Activated effector memory CD4-positive, alpha-beta T cell treated with Interleukin-2 at 50 U/mL for 16 hours (primary cell): ENCODE measurements at places on chromosomes 11 and 22.

DNA sequence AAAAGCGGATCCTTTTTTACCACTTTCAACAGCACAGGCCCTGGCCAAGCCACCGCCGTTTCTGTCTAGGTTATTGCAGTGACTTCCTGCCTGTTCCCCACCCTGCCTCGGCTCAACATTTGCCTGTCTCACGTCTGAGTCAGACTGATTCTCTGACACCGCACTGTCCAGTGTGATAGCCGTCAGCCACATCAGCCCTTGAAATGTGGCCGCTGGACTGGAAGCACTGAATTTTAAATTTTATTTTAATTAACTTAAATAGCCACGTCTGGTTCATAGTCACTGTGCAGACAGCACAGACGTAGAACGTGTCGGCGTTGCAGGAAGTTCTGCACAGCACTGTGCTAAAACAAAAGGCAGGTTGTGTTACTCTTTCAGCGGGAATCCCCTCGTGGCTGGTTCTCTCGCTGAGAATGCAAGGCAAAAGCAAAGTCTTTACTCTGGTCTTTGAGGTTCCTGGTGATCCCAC is 56.3 kb upstream of the ADSL start:
- peak; percentile 60 for DNase-seq

- DNase-seq: peak; percentile 85
These were observed 7.9 kb upstream of the FADS3 start for GRCh38 chr11:61899146-61899841.

- no peak for DNase-seq
These were observed 388.3 kb downstream of the TENM4 start for GRCh38 chr11:79052544-79052943.

- DNase-seq: no peak
These were observed 889.4 kb upstream of the TENM4 start for GRCh38 chr11:80330264-80330663.

GRCh38 chr11:3684819-3685172 is 13.6 kb upstream of the CHRNA10 start:
- no peak for DNase-seq

DNA sequence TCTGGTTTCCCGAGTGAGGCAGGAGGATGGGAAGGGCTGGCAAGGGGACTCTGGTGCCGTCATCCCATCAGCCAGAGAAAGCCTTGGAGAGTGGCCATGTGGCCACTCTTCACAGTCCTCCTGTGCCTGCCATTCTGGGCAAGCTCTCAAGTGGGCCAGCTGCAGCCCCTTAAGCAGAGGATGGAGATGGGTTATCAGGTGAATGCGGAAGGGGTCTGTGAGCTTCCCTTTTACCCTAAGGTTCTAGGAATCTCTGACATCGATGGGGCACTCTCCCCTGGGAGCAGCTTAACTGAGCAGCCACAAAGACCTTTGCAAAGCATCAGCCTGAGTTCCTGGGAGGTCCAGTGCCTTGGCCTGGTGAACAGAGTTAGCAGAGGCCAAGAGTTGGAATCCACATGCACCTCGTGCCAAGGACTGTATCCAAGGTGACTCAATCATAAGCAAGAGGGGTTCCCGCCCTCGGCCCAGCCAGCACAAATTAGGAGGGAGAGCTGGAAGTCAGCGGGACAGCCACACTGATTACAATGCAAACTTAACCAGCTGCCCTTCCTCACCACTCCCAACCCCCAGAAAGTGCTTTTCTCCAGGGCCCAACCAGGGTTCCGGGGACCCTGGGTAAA is 193.6 kb downstream of the BUD13 start:
- no peak for DNase-seq

DNA sequence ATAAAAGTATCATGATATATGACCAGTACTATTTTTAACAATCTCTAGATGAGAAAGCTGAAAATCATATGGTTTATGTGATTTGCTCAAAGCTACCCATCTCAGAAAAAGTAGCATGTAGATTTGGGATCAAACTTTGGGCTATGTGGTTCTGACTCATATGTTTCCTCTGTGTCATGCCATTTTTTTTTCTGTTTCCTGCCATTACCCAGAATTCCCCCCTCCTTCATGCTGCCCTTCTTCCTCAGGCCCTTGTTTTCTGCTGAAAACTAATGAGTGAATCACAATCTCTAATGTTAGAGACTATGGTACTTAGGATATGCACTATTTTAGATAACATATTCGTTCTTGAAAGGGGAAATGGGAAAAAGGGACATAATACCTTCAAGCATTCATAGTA is 80.7 kb downstream of the JRKL start:
- DNase-seq: no peak

- no peak for DNase-seq
These were observed 59.9 kb upstream of the SHISAL1 start for GRCh38 chr22:44372611-44373010.

DNA sequence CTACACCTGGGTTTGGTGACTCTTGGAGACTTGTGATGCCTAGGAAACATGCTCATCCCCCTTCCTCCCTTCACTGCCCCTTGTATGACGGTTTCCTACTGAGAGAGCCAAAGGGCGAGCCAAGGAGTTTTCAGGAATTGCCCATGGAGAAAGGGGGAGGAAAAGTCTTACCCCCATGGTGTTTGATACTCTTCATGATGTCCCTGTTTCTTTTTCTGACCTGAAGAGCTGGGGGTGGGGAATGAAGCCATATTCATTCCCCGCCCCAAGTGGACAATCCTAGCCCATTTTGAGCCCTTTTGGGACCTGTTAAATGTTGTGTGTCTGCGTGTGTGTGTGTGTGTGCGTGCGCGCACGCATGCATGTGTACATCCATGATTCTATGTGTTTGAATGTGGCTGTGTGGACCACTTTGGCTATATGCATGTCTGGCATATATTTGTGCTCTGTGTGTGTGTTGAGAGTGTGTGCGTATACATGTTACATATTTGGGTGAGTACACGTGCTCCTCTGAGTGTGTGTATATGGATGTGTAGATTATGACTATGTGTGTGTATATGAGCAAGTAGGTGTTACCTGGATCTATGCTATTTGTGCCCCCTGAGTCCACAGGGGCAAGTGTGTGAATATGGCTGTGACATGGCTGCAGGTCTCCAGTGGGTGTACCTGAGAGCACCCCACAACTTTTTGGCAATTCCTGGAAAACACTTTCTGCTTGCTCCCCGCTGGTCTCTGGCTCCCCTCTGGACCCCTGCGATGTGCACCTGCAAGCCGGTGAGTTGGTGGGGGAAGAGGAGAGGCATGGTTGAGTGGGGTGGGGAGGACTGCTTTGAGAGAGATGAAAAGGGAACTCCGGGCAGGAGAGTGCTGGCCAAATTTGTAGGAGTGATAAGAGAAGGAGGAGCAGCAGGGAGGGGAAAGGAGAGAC is 24.6 kb downstream of the OTOG start:
- DNase-seq: no peak

- DNase-seq: no peak
These were observed 84.1 kb downstream of the NTM start for GRCh38 chr11:131454490-131454889.

GRCh38 chr11:118068206-118068944 is 8.5 kb upstream of the TMPRSS4 start:
- DNase-seq: no peak

GRCh38 chr11:34161812-34162492 is 56.5 kb downstream of the NAT10 start:
- peak; percentile 14 for DNase-seq

DNA sequence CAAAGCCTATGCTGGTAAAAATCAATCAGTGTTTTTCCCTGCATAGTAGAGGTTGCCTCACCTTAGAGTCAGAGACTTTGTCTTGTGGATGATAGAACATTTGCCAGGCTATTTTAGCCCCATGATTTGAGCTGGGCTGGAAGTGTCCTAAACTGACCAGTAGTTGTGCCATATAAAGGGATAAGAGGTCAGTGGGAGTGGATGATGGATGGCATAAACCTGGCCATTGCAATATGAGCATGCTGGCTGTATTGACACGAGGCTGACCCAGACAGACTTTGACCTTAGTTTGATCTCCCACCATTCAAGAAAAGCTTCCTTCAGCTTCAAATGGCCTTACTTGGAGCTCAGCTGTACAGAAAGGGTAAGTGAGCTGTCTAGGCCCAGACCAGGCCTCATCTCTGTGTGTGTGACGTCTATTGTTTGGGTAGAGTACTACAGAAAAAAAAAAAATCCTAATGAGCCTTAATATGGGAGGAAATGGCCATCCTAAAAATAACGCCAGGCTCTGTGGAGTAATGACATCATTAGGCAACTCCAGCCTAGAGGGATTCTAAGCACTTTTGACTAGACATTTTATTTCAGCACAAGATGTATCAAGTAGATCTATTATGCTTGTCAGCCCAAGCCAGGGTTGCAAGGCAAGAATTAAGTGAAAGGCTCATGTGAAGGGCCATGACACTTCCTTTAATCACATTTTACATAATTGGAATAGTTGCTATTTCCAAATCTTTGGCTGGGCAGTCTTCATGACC is 51.3 kb upstream of the CADM1 start:
- no peak for DNase-seq

DNA sequence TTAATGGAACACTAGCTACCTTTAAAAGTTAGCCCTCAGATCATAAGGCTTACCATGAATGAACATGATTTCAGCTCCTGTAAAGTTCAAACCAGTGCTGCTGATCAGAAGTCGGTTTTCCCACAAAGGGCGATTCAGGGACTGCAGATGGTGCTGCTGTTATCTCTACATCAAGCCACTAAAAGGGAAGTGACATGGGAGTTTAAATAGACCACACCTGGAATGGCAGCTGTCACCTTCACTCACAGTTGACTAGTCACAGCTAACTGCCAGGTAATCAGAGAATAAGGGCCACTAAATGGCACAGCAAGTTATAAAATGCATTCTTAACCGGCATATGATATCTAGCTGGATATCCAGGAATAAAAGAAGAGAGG is 581.1 kb upstream of the ARHGAP42 start:
- no peak for DNase-seq

DNA sequence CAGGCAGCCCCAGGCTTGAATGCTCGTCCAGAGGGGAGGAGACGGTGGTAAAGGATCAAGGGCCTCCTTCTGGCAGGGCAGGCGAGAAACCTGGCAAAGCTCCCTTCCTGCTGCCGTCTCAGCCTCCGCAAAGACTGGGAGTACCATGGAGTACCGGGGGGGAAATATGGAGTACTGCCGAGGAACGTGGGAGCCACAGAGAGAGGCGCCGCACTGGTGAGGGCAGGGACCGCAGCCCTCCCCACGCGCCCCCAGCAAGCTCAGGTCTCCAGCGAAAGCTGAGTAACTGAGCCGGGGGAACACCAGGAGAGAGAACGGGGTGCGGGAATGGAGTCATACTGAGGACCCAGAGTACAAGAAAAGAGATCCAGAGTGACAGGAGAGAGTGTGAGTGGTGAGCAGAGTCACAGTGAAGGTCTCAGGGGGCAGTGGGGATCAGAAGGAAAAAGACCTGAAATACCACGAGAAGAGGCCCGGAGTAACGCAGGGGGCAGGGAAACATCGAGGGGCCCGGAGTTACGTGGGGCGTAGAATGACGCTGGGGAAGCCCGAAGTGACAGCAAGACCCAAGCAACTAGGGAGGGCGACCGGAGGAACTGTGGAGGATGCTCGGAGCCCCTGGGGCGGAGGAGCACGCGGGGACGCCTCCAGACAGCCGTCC is 740 bp downstream of the EML3 start:
- DNase-seq: no peak

DNA sequence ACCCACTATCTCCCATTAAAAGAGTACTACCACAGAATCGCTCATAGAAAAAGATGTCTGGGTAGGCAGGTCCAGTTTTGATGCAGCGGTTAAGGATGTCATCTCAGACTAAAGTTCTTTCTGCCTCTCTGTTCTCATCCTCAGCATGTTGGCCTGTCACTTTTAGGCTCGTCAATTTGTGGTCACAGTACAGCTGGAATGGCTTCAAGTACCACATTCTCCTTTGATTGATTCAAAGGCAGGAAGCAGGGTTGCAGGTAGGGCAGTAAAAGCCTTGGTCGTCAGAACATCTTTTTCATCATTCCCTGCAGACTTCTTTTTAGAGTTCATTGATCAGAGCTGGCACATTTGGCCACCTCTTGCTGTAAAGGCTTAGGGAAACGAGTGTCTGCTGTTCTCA is 28.7 kb downstream of the SDHD start:
- DNase-seq: no peak

DNA sequence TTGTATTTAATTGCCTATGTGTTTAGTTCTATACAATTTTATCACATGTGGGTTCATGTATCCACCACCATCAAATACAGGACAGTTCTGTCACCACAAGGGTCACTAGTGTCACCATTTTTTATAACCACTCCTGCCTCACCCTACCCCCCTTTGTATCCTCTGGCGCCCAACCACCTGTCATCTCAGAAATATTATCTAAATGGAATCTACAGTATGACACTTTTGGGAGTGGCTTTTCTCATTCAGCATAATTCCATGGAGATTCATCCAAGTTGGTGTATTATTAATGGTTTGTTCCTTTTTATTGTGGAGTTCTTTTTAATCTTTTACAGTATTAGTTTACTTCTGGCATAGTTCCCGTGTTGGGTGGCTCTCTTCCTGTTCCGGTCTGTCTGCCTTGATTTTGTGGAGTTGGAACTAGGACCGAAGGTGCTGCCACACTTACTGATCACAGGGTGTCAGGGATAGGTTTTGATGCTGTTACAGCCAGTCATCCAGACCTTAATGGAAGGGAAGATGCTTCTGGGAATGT is 58.5 kb downstream of the TNRC6B start:
- no peak for DNase-seq

DNA sequence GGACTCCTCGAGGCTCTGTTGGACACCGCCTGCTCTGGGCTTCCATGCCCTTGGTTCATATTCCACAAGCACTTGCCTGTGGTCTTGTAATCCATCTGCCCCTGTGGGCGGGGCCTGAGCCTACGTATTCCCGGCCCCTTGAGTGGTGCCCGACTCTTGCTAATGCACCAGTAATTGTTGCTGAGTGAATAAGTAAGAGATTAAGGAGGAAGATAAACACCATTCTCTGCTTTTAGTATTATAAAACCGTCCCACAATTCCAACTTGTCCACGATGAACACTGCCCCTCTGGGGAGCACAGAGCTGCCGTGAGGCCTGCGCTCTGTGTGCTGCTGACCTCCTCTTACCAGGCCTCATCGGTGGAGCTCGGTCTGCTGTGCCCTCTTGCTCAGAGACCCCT is 50.3 kb downstream of the MICAL2 start:
- no peak for DNase-seq

GRCh38 chr11:116997071-116997470 is 101.2 kb downstream of the SIK3 start:
- no peak for DNase-seq

DNA sequence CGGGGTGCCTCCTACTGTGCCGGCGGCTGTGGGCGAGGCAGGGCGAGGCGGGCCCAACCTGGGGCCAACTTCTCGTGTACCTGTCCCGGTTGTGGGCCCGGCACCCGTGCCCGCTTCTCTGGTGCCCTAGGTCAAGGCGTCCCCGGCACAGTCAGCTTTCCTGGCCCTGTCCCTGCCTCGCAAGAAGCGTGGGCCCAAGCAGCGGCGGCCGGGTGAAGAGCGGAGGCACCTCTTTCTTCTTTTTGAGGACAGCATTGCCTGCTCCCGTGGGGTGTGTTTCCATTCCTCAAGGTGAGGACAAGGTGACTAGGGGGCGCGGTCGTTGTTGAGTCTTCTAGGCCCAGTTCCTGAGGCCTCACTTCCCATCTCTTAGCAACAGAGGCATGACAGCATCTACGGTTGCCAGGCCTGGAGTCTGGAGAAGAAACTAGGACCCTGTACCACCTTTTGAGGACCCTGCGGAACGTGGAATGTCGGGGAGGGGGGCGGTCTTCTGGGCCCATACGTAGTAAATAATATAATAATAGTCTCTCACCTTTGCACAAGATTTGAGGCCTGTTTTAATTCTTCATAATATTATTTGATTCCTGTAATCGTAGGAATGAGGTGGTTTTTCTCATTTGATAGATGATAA is 418 bp downstream of the ACO2 start:
- no peak for DNase-seq
